Hippocampal formation (tissue), 2 donors: ENCODE measurements at places on chromosomes 3 and 15.

DNA sequence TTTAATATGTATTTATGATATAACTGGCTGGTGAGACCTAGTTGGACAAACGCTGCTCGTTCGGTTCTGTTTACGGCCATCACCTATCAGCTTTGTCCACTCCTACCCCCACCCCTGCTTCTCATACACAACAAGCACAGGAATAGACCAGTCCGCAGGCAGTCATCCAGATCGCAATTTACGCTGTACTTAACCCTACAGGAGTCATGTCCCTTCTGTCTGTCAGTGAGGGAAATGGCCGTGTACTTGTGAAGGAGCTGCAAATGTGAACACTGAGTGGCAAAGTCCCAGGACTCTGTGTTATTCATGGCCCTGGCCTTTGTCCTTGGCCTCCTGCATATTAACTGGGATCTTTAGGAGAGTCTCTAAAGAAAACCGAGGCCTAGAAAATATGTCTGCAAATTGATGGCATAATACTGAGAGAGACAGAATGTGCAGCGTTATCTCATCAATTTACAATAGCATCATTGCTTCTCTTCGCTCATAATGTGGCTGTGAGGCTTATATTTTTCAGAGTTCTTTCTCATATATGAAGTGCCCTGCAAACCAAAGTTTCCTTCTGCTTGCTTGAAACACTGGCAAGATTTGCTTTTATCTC is 7.2 kb upstream of the ABHD10 start:
- DNase-seq = no peak

DNA sequence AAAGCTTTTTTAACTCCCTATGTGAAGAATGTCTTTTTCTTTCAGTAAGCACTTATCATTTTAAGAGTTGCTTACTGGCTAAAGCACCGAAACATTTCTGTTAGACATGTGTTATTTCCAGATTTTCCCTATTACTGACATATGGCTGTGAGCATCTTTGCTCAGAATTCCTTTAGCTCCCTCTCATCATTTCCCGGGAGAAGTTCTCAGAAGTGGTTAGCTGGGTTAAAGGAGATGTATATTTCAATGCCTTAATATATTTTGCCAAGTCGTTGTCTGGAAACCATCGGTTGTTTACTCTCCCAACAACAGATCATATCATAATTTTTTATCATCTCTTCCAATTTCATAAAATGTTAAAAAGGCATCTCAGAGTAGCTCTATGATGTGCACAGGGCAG is 396.5 kb downstream of the OCA2 start:
- DNase-seq = no peak

- DNase-seq = no peak
Measured at GRCh38 chr3:30819067-30819798, 75.2 kb downstream of the GADL1 start.

- DNase-seq = peak; percentile 63
Measured at GRCh38 chr3:50365080-50365841, 5.9 kb upstream of the TMEM115 start.

DNA sequence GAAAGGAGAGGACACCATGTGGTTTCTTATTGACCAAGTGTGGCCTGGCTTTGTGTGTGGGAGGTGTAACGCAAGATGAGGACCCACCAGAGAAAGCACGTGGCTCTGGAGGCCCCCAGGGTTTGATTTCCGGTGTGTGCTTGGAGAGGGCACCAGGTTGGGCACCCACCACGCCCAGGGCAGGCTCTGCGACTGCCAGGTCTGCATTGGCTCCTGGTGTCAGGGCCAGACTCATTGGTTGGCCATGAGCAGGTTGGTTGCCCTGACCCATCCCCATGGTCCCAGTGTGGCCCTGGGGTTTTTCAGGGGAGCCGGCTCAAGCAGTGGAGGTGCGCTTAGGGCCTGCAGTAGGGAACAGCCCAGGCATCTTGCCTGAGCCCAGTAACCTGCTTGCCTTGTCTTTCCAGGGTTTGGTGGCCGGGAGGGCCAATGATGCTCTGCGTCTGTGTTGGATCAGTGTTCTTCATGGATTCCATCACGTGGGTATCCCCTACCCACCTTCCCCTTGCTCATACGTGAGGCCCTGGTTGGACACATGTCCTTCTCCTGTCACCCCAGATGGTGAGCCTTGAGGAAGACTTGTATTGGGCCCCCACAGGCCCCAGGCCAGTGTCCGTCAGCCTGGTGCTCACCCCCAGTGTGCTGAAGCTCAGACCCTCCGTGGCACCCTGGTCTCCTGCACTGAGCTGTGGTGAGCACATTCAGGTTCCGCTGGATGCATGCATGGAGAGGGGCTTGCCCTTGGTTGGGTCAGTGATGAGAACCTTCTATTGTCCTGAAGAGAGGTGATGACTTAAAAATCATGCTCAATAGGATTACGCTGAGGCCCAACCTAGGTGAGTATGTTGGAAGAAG is 193.9 kb downstream of the UBE3A start:
- DNase-seq = no peak

- no peak for DNase-seq
Measured at GRCh38 chr3:126119976-126120375, 36.1 kb upstream of the SLC41A3 start.

DNA sequence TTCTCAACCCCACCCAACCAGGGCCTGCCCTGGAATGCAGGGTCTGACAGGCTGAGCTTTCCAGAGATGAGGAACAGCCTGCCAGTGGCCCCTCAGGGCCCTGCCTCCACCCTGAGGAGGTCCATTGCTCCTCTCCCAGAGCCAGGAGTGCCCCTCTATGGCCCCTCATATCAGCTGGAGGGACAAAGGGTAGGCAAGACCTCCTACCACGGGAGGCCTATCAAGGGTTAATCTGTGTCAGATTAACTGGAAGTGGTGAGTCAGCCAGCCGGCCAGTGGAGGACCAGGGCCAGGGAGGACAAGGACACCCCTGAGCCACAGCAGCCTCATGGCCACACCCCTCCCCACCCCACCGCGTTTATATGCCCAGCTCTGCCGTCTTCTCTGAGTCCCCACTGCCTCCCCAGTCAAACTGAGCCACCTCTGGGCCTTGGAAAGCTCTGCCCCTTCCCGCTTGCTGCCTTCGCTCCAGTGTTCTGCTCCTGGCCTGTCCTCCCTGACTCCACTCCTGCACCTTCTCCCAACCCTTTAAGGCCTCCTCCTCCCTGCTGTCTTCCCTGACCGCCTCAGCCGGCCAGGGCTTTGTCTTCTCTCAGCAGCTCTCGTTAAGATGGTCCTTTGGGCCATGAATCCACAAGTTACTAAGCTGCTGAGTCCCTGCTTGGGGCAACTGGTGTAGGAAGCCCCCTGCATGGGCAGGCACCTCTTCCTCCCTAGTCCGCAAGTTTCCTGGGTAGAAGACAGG is 6.5 kb downstream of the CCDC33 start:
- DNase-seq = no peak

DNA sequence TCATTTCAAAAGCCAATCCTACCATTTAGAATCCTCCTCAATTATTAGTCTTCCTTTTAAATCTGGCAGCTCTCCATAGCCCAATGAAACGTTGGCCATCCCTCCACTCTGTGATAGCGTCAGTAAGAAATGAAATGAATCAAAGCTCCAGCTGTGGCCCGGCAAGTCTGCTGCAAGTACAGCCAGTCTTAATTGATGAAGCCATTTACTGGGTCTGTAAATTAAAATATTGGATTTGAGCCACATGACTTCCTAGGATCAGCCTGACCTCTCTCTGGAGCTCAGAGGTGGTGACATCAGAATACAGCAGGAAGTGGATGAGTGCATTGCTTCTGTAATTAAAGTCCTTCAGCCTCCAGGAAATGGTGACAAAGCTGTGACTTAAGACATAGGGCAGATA is 347.0 kb upstream of the LMCD1 start:
- no peak for DNase-seq

DNA sequence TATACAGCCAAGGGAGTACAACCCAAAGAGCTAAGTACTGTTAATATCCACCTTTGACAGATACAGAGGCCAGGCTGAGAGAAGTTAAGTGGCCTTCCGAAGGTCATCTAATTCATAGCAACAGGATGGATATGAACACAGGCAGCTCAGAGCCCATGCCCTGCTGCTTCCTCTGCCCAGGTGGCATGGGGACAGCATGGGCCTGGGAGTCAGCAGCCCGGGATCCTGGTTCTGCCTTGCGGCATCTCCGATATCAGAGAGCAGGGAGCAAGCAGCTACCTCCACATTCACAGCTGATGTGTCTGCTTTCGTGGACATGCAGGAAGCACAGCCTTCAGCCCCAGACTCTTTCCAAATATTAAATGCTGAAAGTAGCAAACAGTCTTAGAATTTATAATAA is 55.6 kb downstream of the STARD5 start:
- DNase-seq = no peak

GRCh38 chr3:15820911-15821310 is 23.1 kb upstream of the ANKRD28 start:
- no peak for DNase-seq

DNA sequence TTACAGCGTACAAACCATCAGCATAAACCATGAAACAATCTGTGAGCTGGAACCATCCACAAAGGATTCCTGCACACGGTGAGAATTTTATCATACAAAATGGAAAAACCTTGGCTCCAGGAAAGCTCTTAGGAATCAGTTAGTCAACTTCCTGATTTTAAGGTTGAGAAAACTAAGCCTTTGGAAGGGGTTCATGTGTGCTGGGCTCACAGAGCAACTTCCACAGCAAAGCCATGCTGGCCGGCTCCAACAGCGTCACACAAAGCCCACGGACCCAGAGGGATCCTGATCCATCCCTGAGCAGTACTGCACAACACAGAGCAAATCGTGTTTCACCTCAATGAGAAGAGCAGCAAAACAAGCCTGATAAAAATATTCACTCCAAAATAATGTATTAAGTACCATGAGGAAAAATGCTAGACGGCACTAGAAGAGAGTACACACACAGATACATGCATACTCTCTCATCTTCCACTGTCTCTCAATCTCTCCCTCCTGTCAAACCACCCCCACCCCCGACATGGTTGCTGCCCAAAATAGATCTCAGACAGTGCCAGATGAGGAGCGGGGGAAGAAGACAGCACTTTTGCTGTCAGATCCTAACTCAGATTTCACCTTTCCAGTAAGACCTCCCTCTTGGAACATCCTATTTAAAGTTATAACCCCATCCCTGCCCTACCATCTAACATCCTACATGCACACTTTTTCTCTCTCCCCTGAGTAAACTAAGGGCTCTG is 58.6 kb downstream of the MB21D2 start:
- DNase-seq = no peak

GRCh38 chr15:93141371-93141794 is 52.4 kb upstream of the RGMA start:
- no peak for DNase-seq

- DNase-seq = no peak
Measured at GRCh38 chr3:15117011-15117410, 18.1 kb upstream of the RBSN start.

DNA sequence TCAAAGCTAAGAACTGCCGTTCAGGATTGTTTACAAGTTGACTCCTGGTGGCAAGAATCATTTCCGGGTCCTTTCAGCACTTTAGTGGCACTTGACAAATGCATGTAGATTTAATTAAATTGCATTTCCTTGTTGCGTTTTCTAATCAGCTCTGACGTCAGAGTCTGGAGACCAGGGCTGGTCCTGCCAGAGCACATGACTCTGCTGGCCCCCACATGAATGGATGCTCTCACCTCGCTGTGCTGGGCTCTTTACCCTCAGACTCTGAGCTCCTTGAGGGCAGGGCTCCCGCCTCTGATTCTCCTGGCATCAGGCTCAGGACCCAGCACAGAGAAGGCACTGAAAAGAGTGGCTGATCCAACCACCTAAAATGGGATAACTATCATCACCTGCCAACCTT is 69.4 kb downstream of the FEM1B start:
- no peak for DNase-seq

DNA sequence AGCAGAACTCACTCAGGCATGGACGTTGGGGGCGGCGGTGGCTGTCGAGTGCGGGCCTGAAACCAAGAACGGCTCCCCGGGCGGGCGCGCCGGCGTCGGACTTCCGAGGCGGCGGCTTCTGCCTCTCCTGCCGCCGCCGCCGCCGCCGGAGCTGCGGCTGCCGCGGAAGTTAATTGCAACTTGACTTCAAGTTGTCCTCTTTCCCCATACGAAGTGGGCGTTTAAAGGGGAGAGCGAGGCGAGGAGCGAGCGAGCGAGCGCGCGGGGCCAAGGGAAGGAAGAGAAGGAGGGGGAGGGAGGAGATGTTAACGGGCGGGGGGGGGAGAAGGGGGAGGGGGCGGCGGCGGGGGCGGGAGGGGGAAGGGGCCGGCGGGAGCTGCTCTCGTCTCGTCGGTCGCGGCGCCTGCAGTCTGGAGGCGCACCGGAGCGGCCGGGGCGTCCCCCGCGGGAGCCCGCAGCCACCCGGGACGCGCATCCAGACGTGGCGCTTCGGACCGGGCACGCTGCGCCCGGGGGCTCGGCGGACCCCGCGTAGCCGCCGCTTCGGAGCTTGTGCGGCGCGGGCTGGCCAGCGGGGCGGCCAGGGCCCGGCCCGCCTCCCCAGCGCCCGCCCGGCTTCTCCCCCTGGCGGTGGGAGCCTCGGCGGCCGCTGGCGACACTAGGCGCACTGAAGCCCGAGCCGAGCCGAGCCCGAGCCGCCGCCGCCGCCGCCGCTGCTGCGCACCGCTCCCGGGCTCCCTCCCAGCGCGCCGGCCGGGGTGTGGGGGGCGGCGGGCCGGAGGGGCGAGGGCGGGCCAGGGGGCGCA is 19.7 kb upstream of the SATB1 start:
- DNase-seq = no peak

DNA sequence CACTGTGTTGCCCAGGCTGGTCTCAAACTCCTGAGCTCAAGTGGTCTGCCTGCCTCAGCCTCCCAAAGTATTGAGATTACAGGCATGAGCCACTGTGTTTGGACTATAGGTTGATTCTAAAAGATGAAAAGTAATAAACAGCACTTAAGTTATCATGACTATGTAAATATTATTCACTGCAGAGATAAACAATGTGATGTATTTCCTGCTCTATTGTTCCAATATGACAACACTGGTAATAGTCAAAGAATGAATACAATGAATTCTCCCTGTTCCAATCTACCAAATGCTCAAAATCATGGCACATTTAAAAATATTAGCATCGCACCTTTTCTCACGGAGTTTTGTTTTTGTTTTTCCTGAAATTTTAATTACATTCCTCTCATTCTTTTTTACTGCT is 36.8 kb upstream of the TBL1XR1 start:
- DNase-seq = no peak

DNA sequence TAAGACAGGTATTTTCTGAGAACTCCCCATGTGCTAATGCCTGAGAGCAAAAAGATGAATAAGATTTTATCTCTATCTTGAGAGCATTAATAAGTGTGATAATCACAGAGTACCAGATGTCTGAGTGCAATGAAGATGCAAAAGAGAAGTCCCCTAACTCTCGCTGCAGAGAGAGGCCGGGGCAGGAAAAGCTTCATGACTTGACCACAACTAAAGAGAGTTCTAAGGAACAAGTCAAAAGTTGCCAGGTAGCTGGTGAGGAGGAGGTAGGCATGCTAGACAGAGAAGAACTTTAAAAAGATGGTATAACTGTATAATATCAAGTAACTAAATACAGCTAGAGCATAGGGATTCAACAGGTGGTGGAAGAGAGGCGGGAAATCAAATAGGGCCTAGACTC is 28.8 kb downstream of the MTMR10 start:
- no peak for DNase-seq

- no peak for DNase-seq
Measured at GRCh38 chr3:193614430-193614829, 21.4 kb downstream of the OPA1 start.

- DNase-seq = peak; percentile 8
Measured at GRCh38 chr3:90069748-90070147, 962.3 kb downstream of the EPHA3 start.
